ENCODE measurements at places on chromosomes 13 and 19. TPM values are rescaled to one million over a fixed set of nuclear protein-coding genes. Genes with fewer than 3 reads are reported as not detected.

The PEG3 gene
- total RNA-seq: 2.9 TPM

The AXL gene
- 148 TPM for total RNA-seq

The PRR22 gene
- 0.36 TPM for total RNA-seq

The PDE4A gene
- 9.4 TPM for total RNA-seq

The GPI gene
- total RNA-seq: 464 TPM

The FUT1 gene
- total RNA-seq: 1.1 TPM

The ADPRHL1 gene
- total RNA-seq: 2.1 TPM

The TMEM238 gene
- total RNA-seq: not detected

The NKPD1 gene
- total RNA-seq: not detected

The ZNF784 gene
- total RNA-seq: 2.9 TPM

The COX7A1 gene
- 35.2 TPM for total RNA-seq

The ZNF28 gene
- total RNA-seq: 4.0 TPM

The HIF3A gene
- 18.8 TPM for total RNA-seq

The ZNF543 gene
- total RNA-seq: 10.0 TPM

The KLF5 gene
- total RNA-seq: 2.1 TPM

The SIGLEC10 gene
- total RNA-seq: not detected

The GIPC3 gene
- 0.32 TPM for total RNA-seq

The IER2 gene
- 162 TPM for total RNA-seq

The GNA15 gene
- not detected for total RNA-seq

The EFNA2 gene
- not detected for total RNA-seq

The KLK3 gene
- total RNA-seq: not detected

The ZNF254 gene
- 3.1 TPM for total RNA-seq

The PRRG2 gene
- total RNA-seq: not detected

The ZFP30 gene
- 9.0 TPM for total RNA-seq

The SPRED3 gene
- total RNA-seq: 6.9 TPM

The B3GNT8 gene
- total RNA-seq: 1.8 TPM

The IRGQ gene
- total RNA-seq: 16.7 TPM

The RTBDN gene
- not detected for total RNA-seq
